Left lobe of liver (tissue), 2 donors: ENCODE measurements at places on chromosomes 4 and X.

DNA sequence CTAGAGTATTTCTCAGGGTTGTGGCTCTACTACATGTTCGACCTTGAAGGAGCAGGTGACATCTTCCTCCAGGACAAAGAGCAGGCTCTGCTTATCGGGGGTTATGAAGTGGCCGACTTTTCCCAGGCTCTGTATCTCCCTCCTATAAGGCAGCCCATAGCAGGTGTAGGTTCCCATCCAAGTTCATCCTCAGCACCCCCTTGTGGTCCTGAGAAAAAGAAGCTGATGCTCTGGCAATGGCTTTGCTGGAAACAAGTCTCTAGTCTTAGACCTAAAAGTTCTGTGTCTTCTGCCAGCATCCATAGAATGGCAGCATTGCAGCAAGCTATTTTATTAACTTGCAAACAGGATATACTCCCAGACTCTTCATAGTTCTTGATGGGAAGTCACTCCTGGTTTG is 836.6 kb upstream of the PRKX start:
- no peak for DNase-seq

GRCh38 chr4:74081035-74081434 is 18.0 kb downstream of the CXCL2 start:
- DNase-seq: no peak

GRCh38 chr4:114479595-114479994 is 119.0 kb upstream of the UGT8 start:
- DNase-seq: no peak

GRCh38 chrX:11768039-11768438 is 10.0 kb downstream of the MSL3 start:
- no peak for DNase-seq

DNA sequence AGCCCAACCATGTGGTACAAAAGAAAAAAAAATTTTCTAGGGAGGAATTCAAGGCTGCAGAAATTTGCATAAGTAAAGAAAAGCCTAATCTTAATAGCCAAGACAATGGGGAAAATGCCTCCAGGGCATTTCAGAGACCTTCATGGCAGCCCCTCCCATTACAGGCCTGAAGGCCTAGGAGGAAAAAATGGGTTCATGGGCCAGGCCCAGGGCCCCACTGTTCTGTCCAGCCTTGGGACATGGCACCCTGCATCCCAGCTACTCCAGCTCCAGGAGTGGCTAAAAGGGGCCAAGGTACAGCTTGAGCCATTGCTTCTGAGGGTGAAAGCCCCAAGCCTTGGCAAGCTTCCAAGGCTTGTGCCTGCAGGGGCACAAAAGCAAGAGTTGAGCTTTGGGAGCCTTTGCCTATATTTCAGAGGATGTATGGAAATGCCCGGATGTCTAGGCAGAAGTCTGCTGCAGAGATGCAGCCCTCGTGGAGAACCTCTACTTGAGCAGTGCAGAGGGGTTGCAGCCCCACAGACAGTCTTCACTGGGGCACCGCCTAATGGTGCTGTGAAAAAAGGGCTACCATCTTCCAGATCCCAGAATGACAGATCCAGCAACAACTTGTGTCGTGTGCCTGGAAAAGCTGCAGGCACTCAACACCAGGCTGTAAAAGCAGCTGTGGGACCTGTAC is 111.0 kb downstream of the ANXA10 start:
- DNase-seq: no peak

DNA sequence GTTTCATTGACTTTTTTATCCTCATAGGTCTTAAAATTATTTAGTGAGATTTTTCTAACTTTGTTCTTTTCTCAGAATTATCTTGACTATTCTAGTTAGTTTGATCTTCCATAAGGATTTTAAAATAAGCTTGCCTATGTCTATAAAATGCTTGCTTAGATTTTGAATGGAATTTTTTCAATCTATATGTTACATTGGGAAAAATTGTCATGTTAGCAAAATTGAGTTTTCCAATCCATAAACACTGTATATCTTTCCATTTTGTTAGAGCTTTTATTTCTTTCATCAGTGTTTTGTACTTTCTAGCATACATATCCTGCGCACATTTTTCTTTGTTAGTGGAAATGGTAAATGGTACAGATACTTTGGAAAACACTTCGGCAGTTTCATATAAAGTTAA is 312.9 kb downstream of the PDHA2 start:
- DNase-seq: no peak

DNA sequence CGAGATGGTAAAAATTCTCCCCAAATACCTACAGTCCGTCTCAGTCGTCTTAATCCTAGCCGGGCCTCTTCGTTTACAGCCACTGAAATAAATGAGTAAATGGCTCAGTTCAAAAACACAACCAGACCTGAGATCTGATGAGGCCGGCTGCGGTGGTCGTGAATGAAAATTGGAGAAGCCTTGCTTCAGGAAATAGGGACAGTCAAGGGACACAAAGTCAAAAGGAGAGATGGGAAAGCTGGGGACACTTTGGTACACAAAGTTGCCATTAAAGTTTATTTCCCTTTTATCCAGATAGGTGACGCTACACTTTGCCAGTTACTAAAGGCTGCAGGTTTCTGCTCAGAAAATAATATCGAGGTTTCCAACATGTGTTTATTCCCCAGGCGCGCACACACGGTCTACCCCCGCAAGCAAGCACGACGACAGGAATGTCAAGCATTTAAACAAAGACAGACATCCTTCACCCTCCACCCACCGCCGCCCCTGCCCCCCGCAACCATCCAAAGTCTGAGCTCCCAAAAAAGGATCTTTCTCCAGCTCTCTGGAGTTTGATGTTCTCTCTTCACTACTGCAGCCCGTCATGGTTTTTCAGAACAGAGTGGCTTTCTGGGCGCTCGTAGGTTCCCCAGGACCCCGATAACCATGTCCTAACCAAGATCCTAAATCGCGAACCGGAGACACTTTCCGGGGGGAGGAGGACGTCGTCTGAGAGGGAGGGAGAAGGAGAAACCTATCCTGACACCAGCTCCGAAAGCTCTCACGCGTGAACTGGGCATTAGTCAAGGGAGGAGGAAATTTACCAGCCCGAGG is 1.3 kb upstream of the PCDH7 start:
- no peak for DNase-seq

DNA sequence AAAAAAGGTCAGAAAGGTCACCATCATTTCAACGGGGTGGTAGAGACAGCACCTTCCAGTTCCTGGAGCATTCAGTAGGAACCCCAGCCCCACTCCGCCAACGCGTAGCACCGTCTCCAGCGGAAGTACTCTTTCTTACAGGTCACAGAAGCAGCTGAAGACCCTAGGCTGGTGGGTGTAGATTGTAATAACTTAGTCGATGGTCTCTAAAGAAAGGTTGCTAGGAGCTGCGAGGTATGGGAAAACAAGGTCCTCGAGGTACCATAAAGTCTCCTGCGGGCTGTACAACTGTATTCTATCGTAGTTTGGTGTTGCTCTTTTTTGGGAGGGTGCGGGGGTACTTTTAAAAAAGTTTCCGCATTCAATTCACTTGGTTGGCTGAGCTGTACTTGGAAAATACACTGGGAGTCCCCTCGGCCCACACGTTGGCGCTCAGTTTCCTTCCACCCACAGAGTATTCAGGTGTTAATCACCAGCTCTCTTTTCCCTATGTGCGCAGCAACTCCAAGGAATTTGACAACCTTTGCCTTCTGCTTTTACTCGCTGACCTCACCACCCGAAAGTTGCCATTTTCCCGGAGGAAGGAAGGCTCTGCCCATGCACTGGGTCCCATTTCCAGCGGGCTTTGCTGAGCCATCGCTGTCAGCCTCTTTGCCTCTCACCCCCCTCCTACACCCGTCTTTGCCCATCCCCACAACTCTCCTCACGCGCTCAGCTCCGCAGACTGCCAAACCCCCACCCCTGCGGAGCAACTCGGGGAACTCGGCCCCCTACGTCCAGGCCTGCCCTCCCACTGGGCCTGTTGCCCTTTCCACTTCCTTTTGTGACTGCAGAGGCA is 4.8 kb upstream of the SOX3 start:
- no peak for DNase-seq

- DNase-seq: no peak
Observed at GRCh38 chr4:12110627-12111026, 681.9 kb upstream of the HS3ST1 start.

DNA sequence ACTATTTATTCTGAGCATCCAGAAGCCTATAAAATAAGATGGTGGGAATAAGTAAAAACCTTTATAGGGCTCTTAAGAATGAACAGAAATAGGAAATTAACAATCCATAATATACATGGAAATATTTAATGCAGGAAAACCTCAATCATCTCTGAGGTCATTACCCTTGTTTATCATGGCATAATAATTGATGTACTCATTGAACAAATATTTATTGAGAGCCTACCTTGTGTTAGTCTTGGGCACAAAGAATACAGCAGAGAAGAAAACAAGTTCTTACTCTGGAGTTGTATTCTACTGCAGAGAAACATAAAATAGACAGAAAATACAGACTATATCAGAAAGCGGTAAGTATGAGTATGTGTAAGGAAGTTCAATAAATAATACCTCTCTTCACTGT is 167.2 kb downstream of the COX18 start:
- DNase-seq: no peak

GRCh38 chrX:98607739-98608138 is 1724.0 kb downstream of the RPA4 start:
- DNase-seq: no peak

GRCh38 chrX:64843224-64843623 is 133.0 kb downstream of the ZC4H2 start:
- DNase-seq: no peak

DNA sequence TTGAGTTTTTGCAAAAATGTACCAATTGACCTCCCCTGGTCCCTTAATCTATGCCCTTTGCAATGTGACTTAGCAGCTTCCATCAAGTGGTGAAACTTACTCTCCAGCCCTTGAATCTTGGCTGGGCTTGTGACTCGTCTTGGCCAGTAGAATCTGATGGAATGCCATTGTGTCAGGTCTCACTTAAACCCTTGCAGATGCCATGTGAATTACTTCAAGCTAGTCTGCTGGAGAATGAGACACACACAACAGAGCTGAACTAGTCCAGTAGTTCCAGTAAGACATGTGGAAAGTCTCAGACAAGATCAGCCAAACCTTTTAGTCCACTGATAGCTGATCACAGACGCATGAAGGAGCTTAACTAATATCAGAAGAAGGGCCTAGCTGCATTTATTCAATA is 567.8 kb upstream of the CPEB2 start:
- no peak for DNase-seq

DNA sequence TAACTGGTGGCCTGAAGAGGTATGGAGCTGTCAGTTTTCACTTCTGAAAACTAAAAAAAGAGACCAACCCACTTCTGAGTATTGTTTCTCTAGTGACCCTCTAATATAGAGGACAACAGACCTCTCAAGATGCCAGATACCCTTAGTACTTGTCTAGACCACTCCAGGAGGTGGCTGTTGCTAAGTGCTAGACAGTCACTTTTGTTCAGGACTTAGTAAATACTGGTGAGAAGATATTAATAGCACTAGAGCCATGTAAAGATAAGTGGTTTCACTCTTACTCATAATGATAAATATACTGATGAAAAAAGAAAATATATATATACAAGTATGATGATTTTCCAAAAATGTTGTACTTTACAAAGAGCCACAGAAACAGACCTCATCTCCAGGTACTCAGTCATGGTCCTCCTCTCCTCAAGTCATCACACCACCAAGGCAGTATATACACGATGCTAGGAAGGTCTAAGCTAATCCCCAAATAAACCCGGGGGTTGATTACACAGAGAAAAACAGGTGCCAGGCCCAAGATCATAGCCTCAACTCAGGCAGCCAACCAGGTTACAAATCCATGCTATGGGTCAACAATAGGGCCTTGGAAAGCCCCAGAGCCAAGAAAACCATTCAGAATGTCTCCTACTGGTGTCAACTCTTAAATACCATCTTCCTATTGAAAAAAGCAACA is 66.9 kb downstream of the ARHGEF9 start:
- DNase-seq: no peak

DNA sequence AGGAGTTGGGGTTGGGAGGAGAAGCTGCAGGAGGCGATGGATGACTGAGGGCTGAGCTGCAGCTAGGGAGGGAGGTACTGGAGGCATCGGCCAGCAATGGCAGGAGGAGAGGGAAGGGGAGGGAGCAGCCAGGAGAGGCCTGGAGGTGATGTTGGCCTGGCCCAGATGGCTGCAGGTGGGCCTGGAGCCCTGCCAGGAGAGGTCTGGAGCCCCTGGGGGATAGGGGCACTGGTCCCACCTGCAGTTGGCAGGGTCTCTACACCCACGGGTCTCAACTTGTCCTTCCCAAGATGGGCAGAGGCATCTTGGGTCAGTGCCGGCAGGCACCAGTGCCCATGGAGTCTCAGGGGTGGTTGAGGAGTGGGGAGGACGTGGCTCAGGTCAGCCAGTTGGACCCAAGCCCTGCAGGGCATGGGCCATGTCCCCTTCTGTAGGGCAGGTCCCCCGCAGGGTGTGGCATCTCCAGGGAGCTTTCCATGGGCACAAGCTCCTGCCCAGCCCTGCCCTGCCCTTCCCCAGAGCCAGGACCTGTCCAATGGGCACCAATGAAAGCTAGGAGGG is 2.7 kb upstream of the MXD4 start:
- DNase-seq: no peak

DNA sequence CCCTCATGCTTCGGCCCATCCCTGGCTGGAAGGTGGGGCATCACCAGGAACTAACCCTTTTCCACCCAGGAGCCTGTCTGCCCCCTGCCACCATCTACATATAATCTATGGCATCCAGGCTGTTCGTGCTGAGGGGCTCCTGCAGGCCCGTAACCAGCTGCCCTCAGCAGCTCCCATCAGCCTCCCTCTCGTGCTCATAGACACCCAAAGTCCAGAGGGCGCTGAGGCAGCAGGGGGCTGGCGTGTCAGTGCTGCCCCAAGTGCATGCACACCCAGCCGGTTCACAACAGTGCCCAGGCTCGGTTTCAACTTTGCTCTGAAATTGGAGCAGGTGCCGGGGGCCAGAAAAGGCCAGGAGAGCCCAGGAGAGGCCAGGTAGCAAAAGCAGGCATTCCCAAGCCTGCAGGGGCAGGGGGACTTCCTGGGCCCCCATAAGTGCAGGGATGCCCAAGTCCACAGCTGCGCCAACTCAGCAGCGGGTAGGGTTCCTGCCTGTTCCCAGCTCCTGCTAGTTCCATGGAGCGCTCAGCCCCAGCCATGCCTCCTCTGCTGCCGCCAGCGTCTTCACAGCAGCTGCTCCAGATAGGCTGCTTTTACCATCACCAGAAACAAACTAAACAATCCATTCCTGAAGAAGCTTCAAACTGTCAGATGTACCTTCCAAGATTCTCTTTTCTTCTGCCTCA is 558.2 kb upstream of the GNPDA2 start:
- no peak for DNase-seq

- DNase-seq: no peak
Observed at GRCh38 chrX:119853444-119853843, 681 bp upstream of the UPF3B start.

- DNase-seq: no peak
Observed at GRCh38 chr4:108731006-108731405, 31.8 kb downstream of the ETNPPL start.

GRCh38 chr4:182103614-182104319 is 139.4 kb upstream of the TENM3 start:
- no peak for DNase-seq
